Right hindlimb (tissue), 1 donor: ENCODE measurements at places on chromosomes 7 and 10.

- no peak for DNase-seq
Measured at GRCh38 chr7:145030754-145031153, 194.9 kb upstream of the TPK1 start.

- DNase-seq: no peak
Measured at GRCh38 chr7:136293272-136293671, 316.1 kb upstream of the MTPN start.

GRCh38 chr10:62755662-62756653, 48.6 kb upstream of the ADO start:
- no peak for DNase-seq

- DNase-seq: peak; percentile 31
Measured at GRCh38 chr10:128470321-128470965, 344.2 kb upstream of the MKI67 start.

GRCh38 chr7:134485203-134485602, 26.3 kb upstream of the AKR1B1 start:
- DNase-seq: no peak

DNA sequence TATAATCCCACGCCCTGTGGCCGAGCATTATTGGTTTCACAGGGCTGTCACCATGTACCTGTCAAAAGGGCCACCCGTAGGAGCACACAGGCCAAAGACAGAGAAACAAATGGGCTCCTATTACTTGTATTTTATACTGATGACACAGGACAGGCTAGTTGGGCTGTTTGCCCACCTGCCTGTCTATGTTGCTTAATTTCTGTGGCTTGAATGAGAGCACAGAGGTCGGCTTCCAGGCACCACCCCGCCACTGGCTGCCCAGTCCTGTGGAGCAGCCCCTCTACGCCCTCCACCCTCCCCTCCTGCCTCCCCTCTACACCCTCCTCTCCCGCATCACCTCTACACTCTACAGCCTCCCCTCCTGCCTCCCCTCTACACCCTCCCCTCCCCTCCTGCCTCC, 652.9 kb downstream of the SDK1 start:
- no peak for DNase-seq

DNA sequence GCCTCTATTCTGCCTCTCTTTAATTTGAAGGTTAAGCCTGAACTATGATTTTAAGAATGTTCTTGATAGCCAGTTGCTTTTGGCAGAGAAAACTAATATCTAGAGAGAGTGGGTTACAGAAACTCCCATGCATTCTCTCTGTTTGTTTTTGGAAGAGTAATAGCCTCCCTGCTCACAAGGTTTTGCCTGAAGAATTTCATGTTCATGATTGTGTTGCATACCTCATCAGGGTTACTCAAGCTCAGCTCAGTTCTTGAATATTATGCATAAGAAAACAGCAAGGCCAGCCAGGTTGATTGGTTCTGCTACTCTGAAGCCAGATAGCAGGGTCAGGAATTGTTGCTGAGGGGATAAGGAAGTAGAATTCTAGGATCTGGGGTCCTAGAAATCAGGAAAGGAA, 137.4 kb downstream of the MDFIC start:
- no peak for DNase-seq

DNA sequence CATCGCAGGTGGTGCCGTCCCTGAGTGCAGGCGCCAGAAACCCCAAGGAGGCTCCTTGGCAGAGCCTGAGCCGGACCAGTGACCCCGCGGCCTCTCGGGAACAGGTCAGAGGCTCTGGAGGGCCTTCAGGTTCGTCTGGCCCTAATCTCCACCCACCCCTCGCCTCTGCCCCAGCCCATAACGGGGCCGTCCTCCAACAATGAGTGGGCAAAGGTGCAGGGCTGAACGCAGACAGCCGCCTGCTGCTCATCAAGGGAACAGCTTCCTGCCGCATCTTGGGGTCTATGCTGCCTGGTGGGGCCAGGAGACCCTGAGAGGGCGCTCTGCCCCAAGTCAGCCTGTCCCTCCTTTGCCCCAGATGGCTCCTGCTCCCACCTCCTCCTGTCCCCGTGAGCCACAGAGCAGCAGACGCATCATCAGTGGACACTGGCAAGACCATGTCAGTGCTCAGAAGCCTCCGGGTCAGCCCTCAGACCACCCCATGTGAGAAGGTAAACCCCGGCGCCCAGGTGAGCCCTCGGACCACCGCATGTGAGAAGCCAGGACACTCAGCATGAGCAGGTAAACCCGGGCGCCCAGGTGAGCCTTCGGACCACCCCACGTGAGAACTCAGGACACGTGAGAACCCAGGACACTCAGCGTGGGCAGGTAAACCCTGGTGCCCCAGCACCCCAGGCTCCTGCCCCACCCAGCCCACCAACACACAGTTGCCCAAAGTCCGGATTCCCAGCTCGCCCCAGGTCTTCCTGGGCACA, 142.0 kb downstream of the PTPRN2 start:
- DNase-seq: no peak

- no peak for DNase-seq
Measured at GRCh38 chr7:96269246-96269994, 52.5 kb downstream of the SLC25A13 start.

DNA sequence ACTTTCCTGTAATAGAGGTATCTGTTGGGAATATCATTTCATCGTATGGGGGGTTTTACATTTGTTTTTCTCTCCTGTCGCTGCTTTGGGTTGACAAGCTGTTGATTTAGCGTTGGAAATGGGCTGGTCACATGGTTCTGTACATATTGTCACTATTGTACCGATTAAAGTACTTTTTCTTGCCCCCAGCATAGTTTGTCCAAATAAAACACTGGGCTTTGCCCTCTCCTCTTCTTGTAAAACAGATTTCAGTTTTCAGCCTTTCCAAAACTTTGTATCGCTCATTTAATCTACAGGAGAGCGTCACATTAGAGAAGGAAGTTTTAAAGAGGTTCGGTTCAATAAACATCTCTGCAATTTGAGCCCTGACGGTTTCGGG, 4.0 kb downstream of the BMI1 start:
- DNase-seq: no peak

DNA sequence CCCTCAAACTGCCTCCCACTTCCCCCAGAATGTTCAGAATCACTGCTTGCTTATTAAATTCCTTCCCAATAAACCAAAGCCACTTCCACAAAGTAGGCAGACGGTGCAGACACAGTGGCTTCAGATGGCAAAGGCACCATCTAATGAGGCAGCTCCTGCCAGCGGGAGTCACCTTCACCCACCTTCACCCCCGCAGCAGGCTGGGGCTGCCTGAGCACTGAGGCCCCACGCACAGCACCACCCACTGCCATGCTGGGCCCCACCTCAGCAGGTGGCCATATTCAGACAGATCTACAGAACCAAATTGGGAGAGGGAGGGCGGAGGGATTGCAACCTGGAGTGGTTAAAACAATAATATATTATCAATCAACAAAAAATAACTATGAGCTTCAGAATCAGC, 118.5 kb downstream of the GRID1 start:
- DNase-seq: no peak

- peak; percentile 24 for DNase-seq
Measured at GRCh38 chr10:103276896-103277712, at the start of gene INA. Gene INA, plus strand, starts transcription at chr10:103277138. Its CDS starts 74 bp downstream, at chr10:103277212.

- DNase-seq: no peak
Measured at GRCh38 chr7:46939558-46939957, 642.4 kb downstream of the TNS3 start.

GRCh38 chr10:7756360-7756992, 31.3 kb downstream of the KIN start:
- DNase-seq: no peak

DNA sequence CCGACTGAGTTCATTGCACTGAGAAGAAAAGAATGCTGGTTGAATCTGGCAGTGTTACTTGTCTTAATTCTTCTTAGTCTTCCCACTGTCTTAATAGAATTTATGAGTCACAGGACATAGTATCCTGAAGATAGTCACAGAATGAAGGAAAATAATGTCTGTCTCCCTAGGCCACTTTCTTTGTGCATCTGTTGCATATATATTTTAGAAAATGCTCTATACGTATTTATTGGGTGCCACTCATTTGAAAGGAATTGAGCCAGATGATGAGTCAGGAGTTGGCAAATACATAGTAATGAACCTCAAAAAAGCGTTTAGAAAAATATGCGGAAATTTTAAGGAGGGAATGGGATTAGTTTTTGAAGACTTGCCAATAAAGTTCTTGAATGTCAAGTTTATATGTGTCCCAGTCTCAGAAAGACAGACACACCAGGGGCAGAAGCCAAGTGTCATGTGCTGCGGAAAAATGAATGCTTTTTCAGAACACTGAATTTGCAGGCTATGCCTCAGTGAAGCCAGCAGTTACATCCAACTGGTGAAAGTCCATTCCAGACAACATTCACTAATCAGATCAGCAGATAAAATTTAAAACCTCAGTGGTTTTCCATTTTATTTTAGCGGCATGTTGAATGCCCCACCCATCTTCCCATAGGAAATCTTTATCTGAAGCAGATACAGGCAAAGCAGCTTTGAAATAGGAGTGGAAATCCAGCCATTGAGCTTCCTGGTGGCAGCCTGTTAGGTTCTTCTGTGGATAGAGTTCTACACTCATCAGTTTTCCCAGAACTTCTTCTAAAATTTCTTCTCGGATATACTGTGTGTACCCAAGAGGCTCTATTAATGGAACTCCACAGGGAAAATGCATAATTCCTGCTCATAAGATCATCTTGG, 308.4 kb downstream of the BICC1 start:
- DNase-seq: peak; percentile 71

- DNase-seq: no peak
Measured at GRCh38 chr7:11709196-11709595, 122.8 kb downstream of the THSD7A start.

- DNase-seq: no peak
Measured at GRCh38 chr7:128007303-128007680, 23.9 kb downstream of the LRRC4 start.

GRCh38 chr7:85426487-85426960, 239.7 kb upstream of the SEMA3D start:
- DNase-seq: no peak

DNA sequence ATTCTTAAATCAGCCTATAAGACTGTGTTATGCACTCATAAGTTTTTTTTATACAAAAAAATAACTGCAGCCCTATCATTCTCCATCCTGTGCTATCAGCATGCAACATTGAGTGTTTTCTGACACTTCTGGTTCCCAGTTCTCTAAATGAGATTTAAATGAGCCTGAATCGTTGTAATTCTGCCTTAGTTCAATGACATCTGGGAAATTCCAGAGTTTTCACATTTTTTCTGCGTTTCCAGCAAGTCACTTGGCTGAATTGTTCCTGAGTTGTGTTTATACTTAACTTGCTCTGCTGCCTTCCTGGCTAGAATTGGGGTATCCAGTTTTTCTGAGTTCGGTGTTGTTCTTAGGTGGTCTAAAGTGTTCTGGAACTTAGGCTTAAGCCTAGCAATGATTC, 636.1 kb upstream of the FZD8 start:
- no peak for DNase-seq

DNA sequence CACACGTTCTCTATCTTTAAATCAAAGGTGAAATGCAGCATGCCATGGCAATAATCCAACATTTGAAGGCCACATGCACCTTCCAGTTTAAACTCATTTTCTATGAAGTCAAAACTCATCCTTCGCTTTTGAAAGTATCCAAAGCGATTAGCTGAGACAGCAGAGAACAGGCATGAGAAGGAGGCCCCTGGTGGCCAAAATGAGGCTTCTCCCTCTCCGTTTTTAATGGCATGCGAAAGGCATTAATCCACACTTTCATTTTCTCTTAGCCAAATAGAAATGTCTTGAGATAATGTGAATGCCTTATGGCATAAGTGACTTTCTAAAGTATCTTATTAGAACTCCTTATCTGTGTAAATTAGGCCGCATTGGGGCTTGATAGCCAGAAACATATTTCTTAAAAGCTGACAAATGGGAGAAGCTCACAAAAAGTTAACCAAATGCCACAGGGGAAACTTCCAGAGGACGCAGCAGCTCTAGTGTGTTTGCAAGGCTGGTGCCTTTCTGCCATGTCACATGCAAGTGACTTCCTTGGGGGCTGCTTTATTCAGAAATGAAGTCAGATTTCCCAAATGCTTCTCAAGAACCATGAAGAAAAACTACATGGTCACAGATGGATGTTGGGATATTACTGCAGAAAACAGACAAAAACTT, 1189.6 kb downstream of the SORCS1 start:
- peak; percentile 21 for DNase-seq

- DNase-seq: no peak
Measured at GRCh38 chr10:57977262-57977661, 290.4 kb downstream of the IPMK start.

DNA sequence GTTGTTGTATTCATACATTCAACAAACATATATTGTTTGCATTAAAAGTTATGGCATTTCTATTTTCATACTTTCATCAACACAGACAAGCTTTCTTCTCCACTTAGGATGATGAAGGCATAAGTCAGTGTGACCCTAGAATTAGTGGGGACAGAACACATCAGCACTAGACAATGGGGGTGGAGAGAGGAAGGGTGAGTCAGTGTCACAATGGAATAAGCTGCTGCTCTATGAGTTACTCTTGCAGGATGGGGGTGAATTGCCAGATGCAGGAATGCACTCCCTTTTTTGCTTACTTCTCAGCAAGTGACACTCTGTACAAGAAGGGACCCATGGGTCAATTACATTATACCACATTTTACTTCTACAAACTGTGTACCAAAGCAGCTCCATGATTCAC, 74.0 kb downstream of the DGKI start:
- DNase-seq: no peak

DNA sequence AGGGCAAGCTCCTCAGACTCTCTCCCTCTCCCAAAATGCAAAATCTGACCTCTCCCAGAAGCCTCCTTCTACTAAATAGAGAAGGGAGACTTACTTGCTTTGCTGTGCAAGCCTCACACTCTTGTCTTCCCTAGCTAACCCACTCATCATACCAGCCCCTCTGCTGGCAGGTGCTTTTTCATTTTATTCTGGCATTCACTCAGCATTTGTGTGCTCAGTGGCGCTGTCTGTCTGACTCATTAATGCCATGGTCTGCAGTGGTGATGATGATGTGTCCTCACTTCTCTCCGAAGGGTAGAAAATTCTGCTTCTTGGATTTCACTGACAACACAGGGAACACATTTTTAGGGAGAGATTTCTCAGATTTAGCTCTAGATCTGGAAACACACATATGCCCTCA, 22.0 kb upstream of the BTRC start:
- DNase-seq: no peak

- no peak for DNase-seq
Measured at GRCh38 chr10:2334575-2334974, 597.2 kb upstream of the ADARB2 start.

DNA sequence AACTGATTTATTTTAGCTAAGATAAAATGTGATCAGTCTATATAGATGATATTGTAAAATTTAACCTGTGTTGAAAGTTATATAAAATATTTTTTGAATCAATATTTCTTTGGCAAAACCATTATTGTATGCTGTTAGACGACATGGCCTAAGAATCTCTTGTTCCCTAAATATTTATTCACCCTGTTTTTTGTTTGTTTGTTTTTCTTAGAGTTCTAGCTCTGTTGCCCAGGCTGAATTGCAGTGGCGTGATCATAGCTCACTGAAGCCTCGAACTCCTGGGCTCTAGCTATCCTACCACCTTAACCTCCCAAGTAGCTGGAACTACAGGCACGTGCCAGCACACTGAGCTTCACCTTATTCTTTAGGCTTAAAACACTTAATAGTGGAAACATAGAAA, 410.7 kb downstream of the ARL4A start:
- DNase-seq: no peak
